HEK293T (cell line): ENCODE measurements at places on chromosomes 16 and 17.

DNA sequence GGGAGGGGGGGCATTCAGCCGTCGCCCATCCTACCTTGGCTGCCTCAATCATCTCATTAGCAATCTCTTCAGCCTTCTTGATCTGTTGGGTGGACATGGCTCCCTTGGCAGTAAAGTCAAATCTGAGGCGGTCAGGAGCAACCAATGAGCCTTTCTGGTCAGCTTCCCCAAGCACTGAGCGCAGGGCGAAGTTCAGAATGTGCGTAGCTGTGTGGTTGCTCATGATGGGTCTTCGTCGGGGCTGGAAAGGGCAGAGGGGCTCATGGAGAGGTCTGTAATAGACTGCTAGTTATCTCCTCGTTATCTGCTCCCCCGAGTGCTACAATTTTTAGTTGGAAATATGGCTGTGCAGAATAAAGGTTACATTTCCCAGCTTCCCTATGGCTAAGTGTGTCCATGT is 7.2 kb upstream of the EXOSC6 start:
- no peak for DNase-seq

DNA sequence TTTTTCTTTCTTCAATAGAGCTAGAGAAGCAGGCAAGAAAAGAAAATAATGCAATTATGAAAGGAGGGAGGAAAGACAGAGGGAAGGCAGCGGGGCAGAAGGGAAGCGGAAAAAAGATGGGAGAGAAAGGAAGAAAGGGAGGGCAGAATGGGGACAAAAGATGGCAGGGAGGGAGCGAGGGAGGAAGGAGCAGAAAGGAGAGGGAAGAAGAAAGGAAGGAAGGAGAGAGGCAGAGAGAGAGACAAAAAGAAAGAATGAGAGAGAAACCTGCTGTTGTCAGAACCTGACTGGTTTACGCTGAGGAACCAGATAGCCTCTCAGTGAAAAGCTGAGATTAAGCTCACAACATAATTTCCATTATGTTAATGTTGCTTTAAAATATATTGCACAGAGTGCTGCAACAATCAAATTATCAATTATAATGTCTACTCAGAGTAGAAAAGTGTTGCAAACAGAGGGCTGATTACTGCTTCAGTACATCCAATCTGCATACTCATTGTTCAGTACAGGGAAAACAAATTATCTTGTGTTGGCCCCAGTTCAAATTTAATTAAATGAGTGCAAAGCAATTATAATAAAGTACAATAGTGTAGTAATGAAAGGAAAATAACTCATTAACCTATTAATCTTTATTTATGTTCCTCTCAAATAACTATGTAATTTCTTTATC is 32.0 kb upstream of the TOX3 start:
- DNase-seq, result no peak

DNA sequence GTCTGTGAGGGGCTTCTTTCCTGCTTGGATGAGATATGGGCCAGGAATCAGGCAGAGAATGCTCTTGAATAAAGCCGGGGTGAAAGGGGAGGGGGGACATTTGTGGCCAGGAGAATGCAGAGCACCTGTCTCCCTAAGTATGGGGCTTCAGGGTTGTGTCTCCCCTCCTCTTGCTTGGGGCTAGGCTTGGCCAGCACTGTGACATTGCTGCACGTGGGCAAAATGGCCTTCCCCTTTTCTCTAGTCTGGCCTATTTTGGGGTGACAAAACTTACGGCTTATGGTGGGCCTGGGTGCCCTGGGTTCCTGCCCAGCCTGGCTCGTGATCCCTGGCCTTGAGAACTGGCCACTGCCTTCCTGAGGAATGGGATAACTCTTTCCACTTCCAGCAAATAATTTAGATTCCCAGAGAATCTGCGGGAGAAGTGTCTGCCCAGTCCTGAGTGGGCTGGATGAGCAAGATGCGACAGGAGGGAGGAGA is 5.6 kb downstream of the NFE2L1 start:
- DNase-seq, result no peak

GRCh38 chr16:49081554-49081953 is 200.1 kb downstream of the CBLN1 start:
- DNase-seq, result no peak

- DNase-seq, result no peak
These were observed 2.2 kb downstream of the CRYBA1 start for GRCh38 chr17:29248845-29249244.

DNA sequence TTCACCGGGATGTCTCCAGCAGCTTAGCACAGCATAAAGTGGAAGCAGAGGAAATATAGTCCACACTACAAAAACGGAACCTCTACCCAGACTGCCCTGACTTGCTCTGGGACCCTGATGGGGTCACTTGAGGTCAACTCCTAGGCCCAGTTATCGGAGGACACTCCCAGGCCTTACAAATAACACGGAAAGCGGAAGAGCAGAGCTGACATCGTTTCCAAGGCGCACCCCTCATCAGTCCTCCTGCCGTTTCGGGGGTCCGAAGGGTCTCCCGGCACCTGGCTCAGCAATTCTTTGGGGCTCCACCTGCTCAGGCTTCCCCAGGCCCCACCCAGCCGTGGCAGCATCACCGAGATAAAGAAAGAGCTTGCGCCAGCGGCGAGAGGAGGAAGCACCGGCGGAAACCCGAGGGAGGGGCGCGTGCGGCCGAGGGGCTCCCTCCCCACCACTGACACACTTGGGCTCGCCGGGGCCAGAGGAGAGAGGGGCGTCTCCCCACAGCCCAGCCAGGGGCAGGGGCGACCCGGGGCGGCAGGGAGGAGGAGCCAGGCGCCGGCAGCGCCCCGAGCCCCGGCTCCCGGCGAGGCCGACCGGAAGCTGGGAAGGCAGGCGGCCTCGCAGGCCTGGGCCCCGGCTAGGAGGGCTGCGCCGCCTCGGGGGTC is 727 bp downstream of the CORO7 start:
- peak; percentile 37 for DNase-seq

- DNase-seq, result no peak
These were observed at the start of gene ZFHX3 for GRCh38 chr16:73047536-73048291. Gene ZFHX3, minus strand, starts transcription at chr16:73048128. Its CDS starts 87,983 bp downstream, at chr16:72960145.

GRCh38 chr16:14310519-14310991 is 239.4 kb downstream of the MRTFB start:
- DNase-seq, result no peak
